ENCODE measurements at places on chromosomes 16 and 17.

GRCh38 chr17:57634713-57635465 lies 110.2 kb downstream of the CCDC182 start:
- peak; percentile 79 for DNase-seq

- no peak for DNase-seq
Observed at GRCh38 chr17:6926667-6927066, 69.2 kb upstream of the ALOX12 start.

DNA sequence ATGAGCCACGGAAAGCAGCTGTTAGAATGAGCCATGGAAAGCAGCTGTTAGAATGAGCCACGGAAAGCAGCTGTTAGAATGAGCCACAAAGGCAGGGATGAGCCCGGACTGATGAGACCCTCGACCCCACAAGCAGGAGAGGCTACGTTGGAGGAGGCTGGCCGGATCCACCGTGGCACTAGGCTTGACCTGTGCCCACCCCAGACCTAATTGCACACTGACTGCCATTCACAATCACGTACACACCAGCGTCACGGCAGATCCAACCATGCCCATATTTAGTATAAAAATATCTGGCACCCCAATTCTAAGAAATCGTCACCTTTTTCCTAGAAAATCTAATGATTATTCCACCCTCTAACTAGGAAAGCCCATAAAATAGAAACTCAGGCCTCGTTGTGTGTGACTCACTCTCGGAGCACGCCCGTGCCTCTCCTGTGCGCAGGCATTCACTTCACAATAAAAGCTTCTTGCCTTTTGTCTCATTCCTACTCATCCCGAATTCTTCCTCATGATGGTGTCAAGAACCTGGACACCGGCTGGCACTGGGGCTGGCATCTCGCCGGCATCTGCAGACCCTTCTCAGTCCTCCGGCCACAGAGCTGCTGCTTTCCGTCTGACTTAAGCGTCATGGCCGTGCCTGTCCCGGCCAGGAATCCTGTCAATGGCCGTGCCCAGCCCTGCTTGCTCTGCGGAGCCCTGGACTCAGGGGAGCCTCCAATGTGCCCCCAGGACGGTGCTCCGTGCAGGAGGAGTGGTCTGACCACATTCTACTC lies 5.5 kb upstream of the SECTM1 start:
- no peak for DNase-seq

DNA sequence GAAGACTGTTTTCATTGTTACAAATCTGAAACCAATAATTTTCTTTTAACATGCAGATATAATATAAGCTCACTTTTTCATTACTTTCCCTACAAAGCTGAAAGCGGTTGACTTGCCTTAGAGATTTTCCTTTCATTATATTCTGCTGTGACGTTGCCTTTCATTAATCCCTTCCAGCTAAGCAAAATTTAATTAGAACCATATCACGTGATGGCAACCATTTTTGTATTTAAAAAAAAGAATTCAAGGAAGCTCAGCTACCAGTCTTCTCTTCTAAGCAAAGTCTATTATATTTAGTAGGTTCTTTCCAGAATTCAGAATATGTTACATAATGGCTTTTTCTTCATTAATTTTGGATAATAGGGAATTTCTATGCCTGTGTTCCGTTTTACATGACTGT lies 186.5 kb downstream of the PRKCA start:
- DNase-seq: no peak

DNA sequence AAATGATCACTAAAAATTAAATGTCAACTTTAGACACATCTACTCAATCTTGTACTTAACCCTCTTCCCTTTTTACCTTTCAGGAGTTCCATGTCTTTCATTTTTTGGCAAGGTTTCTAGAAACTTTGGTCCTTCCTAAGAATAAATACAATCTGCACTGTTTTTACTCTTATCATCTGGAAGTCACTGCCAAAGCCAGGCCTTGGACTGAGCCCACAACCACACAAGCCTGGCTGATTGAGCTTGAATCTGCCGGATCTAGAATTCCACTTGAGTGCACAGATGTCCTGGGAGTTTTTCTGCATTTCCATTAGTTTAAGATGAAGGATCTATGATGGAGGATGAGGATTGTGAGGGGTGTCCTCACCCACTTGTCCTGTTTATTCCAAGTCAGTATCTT lies 126.1 kb downstream of the VPS53 start:
- DNase-seq: no peak

DNA sequence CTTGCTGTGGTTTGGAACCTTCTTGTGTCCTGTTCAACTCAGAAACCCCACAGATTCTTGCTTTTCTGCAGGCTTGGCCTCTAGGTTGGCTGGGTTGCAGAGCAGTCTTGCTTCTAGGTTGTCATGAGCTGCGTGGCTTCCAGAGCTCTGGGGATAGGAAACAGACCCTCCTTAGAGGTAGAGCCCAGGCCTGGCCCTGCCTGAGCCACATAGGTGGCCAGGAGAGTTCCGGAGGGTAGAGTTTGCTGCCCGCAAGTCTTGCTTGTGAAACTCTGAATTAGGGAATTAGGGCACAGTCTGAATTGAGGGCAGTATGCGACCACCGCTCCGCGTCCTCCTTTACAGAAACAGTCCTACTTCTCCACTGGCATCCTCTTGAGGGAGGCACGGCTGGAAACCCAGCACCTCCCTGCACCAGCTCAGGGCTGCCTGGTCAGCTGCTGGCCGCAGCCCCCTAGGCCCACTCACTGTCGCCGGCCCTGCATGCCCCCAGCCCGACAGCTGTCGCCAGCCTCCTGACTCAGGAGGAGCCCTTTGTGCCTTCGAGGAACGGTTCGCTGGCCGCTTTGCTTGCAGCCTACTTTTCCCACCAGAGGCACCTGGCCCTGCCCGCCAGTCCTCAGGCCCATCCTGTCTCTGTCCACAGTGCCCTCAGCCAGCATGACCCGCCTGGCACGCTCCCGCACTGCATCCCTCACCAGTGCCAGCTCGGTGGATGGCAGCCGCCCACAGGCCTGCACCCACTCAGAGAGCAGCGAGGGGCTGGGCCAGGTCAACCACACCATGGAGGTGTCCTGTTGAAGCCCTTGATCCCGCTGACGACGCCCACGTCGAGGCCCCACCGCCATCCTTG lies 4.3 kb upstream of the SETD6 start:
- DNase-seq: no peak

DNA sequence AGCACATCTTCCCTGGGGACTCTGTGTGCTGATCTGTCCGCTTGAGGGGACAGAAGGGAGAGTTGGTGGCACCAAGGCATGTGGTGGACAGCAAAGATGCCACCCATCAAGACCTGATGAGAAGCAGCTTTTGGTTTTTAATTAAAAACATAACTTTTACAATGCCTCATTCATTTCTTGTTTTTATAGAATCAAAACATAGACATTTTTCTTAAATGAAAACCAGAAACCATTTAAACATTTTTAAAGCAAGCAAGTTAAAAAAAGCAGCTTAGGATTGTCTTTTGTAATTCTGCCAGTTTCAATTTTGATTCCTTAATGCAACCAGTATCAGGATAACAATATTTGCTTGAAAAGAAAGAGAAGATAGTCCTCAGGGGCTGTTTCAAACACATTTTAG lies 123.7 kb upstream of the AXIN2 start:
- no peak for DNase-seq

- no peak for DNase-seq
Observed at GRCh38 chr17:17738901-17739300, 57.6 kb downstream of the RAI1 start.

- no peak for DNase-seq
Observed at GRCh38 chr17:29640413-29640812, 17.7 kb upstream of the CORO6 start.

- DNase-seq: no peak
Observed at GRCh38 chr17:72749119-72749572, 343.3 kb downstream of the SLC39A11 start.

GRCh38 chr17:142876-143784 lies 5.8 kb downstream of the SCGB1C2 start:
- no peak for DNase-seq

DNA sequence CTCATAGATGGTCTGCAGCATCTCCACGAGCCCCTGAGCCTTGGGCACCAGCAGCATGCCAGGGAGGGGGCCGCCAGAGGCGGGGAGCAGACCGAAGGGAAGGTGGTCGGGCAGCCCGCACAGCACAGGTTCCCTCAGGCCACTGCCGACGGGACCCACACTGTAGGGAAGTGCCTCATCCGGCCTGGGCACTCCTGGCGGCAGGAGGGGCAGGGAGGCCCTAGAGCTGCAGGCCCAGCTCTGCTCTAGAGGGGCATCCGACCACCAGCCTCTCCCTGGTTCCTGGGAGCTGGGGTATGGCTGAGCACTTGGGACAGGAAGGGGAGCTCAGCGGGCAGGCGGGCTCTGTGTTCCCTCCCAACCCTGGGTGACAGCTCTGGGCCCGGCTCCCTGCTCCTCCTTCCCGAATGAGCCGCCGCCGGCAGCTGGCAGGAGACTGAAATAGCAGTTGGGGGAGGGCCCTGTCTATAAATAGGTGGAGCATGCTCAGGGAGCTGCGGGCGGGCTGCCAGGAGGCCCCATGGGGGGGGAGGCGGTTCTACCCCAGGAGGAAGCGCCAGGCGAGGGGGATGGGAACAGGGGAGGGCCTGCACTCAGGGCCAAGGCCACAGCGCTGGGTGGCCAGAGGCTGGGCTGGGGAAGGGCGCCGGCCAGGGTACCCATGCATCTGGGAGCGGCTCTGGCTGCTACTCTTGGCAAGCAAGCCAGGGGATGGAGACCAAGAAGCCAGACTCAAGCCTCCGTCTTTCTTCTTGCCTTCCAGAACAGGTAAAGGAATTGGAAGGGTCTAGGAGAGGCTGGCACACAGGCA lies 12.4 kb downstream of the HDAC5 start:
- DNase-seq: peak; percentile 95

GRCh38 chr17:50252781-50253180 lies 21.5 kb upstream of the TMEM92 start:
- DNase-seq: peak; percentile 19

- no peak for DNase-seq
Observed at GRCh38 chr17:66964930-66965800, 658 bp downstream of the CACNG4 start.

- DNase-seq: no peak
Observed at GRCh38 chr17:27323538-27324215, 29.8 kb downstream of the WSB1 start.

DNA sequence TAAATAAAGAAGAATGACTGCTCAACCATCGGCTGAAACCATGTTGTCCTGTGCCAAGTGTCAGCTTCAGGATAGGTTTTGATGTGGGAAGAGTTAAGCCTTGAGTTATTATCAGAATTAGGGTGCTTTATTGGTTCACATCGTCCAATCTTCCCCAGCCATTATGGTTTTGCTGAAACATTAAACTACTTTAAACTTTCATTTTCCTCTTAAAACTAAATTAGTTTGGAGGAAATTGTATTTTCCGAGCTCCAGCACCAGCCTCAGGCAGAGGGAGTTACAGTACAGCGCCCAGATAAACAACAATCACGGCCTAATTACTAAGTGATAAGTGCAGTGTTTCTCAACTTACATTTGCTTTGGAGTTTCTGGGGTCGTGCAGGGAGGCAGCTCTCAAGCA lies 80.2 kb downstream of the TMEM114 start:
- no peak for DNase-seq

DNA sequence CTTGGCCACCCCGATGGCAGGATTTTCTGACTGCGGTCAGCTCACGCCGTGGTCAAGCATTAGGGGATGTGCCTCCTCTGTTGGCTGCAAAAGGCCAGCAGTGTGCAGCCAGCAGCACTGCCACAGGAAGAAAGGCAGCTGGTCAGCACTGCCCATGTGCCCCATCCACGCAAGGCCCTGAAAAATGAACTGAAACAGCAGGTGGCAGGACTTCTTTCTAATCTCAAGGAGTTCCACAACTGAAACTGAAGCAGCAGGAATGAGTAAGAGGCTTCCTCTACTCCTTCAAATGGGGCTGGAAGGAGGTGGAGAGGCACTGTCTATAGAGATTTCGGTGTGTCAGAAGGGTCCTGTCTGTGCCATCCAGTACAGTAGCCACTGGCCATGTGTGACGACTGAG lies 3.2 kb downstream of the ZNF500 start:
- DNase-seq: peak; percentile 41

DNA sequence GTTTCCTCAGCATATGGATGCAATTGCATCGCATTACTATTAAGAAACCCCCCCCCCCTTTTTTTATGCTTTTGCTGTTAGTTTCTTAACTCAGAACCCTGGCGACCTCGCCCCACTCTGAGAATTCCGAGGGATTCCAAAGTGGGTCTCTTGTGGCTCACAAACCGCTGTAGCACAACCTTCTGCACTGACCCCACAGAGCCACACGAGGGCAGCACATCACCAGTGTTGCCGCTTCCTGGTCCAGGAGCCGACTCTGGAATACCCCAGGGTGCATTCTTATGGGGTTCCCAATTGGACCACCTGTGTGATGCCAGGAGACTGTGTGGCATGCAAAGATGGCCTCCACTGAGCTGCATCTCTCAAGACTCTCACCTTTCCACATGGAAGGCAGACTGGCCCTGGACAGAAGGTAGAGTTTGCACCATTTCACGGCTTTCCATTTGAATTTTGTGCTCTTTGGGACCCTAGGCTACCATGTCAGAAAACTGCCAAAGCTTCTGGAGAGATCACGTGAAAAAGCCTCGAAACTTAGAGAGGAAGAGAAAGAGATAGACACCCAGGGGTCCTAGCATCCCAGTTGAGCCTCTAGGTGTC lies 432.7 kb upstream of the ASIC2 start:
- DNase-seq: peak; percentile 8

DNA sequence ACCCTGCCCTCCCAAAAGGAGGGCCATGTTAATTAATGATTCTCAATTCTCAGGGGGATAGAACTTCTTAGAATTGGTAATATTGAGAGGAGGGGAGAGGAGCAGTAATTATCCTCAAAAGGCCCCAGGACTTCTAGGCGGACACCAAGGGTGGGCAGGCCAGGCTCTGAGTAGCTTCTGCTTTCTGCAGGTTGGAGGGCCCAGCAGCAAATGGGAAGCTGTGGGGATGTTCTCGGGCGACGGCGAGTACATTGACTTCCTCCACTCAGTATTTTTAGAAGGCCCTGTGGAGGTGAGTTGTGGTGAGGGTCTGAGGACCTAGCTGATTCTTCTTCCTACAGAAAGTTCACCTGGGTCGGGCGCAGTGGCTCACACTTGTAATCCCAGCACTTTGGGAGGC lies 57.5 kb downstream of the DNAH2 start:
- no peak for DNase-seq

DNA sequence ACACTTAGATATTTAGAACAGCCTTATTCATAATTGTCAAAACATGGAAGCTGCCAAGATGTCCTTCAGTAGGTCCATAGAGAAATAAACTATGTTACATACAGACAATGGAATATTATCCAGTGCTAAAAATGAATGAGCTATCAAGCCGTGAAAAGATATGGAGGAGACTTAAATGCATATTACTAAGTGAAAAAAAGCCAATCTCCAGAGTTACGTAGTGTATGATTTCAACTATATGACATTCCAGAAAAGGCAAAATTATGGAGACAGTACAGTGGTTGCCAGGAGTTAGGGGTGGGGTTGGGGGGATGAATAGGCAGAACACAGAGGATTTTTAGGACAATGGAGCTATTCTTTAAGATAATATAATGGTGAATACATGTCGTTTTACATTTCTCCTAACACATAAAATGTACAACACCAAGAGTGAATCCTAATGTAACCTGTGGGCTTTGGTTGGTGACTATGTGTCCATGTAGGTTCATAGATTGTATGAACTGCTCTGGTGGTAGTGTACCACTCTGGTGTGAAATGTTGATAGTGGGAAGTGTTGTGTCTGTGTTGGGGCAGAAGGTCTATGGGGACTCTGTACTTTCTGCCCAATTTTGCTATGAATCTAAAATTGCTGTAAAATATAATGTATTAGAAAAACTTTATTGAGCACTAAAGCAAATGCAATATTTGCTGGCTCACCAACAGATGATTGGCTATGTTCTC lies 122.6 kb downstream of the USP22 start:
- no peak for DNase-seq

GRCh38 chr17:77160875-77161530 lies 20.2 kb downstream of the SEC14L1 start:
- DNase-seq: no peak

Measured in MV-4-11 (cell line).